Left renal cortex interstitium (tissue), 4 donors: ENCODE measurements at places on chromosomes 2 and 18. TPM values are rescaled to one million over a fixed set of nuclear protein-coding genes. Genes with fewer than 3 reads are reported as not detected.

DNA sequence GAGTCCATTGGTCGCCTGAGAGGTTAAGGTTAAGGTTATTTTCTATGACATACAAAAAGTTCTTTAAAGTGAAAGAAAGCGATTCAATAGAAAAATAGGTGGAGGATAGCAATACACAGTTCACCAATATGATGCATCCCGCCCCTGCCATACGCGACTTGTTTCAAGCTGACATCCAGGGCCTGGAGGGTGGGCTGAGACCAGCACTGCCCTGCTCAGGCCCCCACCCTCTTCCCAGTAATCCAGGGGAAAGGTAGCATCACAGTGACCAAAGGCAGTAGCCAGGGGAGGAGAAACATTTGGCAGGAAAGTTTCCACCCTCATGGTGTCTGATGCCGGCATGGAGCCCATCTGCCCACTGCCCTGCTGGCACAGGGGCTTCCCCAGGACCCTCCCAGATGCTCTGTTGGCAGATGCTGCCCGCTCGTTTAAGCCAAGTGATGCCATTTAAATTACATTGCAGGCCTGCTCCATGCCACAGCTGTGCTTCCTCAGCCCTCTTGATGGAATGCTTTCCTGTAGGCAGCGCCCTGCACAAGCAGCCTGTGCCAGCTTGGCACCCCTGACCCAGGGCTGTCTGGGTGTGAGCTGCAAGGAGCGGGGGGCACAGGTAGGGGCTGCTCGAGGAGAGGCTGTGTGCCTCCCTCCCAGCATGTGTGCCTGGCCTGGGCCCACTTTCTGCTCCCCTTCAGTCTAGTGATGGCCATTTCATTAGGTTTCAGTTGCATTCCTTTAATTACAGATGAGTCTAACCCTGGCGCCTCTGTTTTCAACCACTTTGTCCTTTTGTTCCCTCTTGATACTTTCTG is 10.7 kb upstream of the ANO7 start:
- no peak for DNase-seq

EFHD1 gene
- 90.4 TPM for polyA plus RNA-seq

DNA sequence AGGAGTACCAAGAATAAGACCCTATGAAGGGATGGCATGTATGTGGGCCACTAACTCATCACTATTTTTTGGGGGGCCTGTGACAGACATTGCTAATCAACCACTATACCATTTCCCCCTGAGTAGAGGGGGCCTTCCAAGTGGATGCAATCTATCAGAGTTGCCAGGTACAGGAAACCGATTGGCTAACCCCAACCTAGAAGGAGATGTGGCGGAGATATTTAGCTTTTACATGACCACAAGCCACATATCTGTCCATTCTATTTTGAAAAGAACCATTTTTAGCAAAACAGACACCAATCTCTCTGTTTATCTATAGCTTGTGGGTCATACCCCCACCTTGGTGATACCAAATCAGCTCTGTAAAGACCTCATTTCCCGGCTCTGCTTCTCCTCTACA is 51.0 kb downstream of the PAX8 start:
- DNase-seq, result no peak

- DNase-seq, result no peak
These were observed 138.4 kb downstream of the TFCP2L1 start for GRCh38 chr2:121146630-121147029.

CTLA4 gene
- polyA plus RNA-seq, result not detected

DNA sequence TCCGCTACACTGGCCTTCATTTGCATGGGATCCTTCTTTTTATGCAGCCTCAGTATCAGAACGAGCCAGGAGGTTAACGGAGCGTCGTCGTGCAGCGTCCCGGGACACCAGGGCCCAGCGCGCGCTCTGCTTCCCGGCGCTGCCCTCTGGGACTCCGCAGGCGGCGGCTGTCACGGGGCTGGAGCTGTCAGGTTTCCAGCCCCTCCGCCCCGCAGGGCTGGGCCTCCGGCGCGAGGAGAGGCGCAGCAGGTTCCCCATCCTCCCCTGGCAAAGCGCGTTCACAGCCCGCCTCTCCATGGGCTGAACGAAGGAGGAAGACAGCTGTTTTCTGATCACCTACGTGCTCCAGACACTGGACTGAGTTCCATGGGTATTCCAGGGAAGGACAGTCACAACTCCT is 12.5 kb upstream of the PAX8 start:
- DNase-seq, result no peak

DNA sequence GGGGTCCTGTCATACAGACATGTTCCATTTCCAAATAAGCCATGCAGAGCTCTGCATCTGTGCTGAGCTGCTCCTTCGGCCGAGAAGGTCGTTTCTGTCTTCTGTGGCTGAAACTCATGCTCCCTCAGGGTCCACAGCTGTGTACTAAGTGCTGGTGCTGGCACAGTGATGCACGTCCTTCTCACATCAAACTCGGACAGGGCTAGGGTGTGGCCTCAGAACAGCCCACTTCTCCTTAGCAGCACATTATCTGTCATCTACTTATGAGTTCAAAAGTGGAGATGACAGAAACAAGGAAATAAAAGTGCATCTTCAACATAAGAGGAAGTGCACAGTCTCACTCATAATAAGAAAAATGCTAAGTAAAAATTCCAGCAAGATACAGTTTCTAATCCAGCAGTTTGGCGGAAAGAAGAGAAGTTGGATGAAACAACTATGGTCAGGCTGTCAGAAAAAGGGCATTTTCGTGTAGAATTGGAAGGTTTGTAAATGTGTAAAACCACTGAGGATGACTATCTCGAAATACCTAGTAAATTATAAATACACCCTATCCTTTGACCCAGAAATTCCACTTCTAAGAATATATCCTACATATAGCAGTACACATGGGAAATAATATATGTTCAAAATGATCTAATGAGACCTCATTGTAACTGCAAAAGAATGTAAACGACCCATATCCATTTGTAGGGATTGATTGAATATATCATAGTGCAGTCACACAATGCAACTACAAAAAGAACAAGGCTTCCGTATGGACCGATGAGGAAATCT is 53.7 kb upstream of the APCDD1 start:
- no peak for DNase-seq

PLCL1 gene
- polyA plus RNA-seq, result 14.2 TPM

TMEM150A gene
- 35.1 TPM for polyA plus RNA-seq

DNA sequence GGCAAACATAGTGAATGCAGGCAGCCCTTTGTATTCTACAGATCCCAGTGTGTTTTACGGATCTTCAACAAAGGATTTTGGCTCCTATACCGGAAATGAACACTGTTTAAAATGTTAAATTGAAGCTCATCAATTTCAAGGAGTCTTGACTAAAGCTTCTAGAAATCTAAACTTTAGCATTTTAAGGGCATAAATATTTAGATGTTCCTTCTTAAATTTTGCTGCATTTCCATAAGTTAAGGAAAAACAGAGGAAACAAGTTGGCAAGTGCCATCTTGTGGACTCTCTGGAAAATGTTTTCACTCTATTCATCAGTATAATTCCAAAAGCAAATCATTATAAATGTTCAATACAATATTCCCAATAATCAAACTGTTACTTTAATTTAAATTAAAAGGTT is 19.6 kb downstream of the CHN1 start:
- no peak for DNase-seq

SLC23A3 gene
- 26.5 TPM for polyA plus RNA-seq

SPC25 gene
- polyA plus RNA-seq, result 18.0 TPM

DNA sequence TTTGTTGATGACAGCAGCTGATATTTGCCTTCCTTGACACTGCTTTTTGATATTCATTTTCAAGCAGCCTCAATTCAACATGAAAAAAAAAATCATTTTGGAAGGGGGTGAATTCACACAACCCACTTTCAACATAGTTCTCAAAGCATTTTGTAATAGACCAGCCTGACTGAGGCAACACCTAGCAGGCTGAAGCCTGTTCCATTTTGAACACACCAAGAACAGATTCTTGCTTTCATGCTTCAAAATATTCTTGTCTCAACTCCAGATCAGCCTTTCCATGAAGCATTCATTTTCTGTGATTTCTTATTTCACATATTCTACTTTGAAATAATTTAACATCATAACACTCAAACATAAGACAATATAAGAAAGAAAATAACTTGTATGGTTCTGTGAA is 812.6 kb upstream of the POU3F3 start:
- no peak for DNase-seq

LCT gene
- 0.05 TPM for polyA plus RNA-seq

DNA sequence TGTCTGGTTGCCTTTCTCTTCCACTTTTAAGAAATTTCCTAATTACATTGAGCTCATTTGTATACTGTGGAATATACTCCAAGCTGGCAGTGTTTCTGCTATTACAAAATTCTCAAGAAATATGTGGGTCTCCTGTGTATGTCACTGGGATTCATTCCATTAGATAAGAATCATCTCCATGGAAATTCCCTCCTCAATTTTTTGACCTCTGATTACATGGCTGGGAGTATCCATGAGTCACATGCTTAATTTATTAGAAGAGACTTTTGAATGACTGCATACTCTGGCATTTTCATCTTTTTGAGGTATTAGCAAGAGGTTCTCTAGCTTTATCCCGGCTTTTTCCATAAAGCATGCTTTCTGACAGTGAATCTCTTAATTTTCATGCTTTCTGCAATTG is 665.5 kb upstream of the CNTNAP5 start:
- DNase-seq, result no peak

DNA sequence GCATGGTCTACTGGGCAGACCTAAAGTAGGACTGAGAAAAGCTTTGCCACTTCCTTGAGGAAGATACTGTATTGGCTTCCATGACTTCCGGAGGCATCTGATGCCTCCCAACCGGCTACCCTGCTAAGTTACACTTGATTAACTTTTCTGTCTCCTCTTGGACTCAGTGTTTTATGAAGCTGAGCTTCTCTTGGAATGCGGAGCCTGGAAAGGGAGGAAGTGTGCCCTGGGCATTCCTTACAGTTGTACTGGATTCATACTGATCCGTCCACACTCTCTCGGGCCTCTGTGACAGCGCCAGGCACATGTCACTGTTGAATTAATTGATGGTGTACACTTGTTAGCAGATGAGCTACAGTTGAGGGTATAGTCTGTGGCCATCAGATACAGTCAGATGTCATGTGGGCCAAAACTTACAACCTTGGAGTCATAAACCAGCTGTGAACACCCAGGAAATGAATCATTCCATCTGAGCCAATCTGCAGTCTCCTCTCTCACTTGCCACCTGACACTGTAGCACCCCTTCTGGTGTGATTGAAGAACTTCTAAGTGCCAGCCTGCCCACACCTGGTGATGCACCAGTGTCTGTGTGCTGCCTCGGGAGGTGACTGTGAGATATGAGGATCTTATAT is 122.5 kb downstream of the FHOD3 start:
- no peak for DNase-seq

SERPINB4 gene
- polyA plus RNA-seq, result not detected

TRIP12 gene
- 194 TPM for polyA plus RNA-seq

DNA sequence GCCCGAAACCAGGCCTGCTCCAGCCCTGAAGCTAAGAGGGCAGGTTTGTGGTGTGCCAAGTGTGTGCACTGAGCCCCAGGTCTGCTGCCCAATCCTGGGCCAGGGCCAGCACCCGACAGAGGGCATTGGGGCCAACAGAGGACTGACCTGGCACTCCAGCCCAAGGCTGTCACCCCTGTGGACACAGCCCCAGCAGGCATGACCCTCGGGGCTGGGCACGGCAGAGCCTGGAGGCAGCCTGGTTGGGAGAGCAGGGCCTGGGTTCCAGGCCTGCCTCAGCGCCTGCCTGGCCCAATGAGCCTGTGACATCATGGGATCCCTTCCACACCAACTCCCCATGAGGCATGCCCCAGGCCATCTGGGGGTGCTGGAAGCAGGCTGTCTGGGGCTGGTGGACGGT is 10.8 kb upstream of the SNED1 start:
- DNase-seq, result no peak

- no peak for DNase-seq
These were observed 4.5 kb upstream of the LIMS2 start for GRCh38 chr2:127679680-127680361.

- no peak for DNase-seq
These were observed 321.6 kb upstream of the HS6ST1 start for GRCh38 chr2:128640166-128640844.

EVX2 gene
- polyA plus RNA-seq, result 0.05 TPM

- no peak for DNase-seq
These were observed 126.8 kb downstream of the ZNF516 start for GRCh38 chr18:76368271-76368670.

DNA sequence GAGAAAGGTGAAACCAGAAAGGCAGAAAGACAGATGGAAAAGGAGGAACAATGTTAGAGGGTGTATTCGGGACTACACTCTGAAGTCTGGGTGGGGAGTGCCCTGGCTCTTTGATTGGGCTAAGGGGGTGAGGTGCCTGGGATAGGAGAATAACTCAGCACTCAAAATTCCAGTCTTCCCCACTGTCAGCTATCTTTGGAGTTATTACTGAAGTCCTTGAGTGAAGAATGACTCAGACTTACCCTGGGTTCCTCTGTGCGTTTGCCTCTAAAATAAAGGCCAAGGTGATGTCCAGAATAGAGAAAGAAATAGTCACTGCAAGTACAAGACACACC is 151.8 kb upstream of the SERPINE2 start:
- DNase-seq, result no peak

ARHGEF33 gene
- 3.8 TPM for polyA plus RNA-seq

- no peak for DNase-seq
These were observed 29.2 kb upstream of the TNP1 start for GRCh38 chr2:216888887-216889622.

- DNase-seq, result no peak
These were observed 55.6 kb upstream of the TEX51 start for GRCh38 chr2:126843081-126843480.

DNA sequence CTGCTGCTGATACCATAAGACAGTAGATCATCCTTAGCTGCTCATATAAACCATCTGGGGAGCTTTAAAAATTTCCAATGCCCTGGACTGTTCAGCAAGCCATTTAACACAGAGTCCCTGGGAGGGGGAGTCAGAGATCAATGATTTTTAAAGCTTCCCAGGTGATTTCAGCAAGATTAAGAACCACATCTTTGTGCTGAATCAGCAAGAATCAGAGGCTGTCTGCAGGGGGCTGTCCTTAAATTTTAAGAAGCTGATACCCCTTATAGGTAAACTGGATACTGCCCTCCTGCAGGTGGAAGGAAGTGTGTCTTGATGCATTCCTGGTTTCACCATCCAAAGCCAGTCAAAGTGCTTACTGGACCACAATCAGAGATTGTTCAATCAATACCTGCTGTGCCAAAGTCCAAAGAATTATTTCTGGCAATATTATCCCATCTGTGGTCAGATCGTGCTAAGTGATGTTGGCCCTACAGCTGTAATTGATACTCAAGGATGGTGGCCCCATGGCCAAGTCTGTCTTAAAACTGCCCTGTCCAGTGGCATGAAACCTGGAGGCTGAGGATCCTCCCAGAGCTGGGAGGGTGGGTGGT is 72.2 kb downstream of the BCL2L11 start:
- no peak for DNase-seq

EEF1B2 gene
- polyA plus RNA-seq, result 580 TPM

DNA sequence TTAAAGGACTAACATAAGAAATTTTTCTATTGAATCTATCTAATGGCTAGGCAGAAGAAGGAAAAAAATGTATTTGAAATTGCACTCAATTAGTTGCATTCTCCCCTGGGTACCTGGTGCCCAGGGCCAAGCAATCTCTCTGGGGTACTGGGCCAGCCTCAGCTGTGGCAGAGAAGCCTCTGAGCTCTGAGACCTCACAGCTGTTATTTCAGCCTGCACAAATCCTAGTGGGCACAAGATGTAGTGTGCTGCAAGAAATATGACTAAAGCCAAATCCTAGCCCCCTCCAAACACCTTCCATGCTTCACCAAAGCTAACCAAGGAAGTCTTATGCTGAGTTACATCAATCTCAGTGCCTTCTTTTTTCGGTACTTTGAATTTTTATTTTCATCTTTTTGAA is 478.4 kb downstream of the STK39 start:
- DNase-seq, result no peak

CD207 gene
- polyA plus RNA-seq, result 0.06 TPM
